LNCaP clone FGC (cell line): ENCODE measurements at places on chromosomes 12 and 14.

DNA sequence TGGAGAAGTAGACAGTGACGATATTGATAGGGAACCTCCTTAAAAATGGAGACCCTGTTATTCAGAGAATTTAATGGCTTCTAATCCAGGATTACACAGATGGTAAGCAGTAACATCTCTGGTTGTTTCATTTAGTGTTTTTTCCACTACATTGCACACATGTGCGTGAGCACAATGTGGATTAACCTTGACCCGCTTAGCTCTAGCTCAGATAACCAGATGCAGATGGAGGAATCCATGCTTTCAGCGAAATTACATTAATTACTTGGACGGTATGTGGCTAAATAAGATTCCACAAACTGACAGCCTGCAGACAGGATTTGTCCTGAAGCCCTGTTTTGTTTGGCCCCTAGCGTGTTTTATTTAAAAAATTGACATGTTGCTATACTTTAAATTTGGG lies 378.4 kb downstream of the CCDC91 start:
- no peak for DNase-seq

GRCh38 chr12:52006726-52007157 lies at the start of gene TAMALIN:
TSS of gene TAMALIN (plus strand) at chr12:52006946. CDS start at chr12:52007020, 74 bp downstream.
- no peak for DNase-seq

DNA sequence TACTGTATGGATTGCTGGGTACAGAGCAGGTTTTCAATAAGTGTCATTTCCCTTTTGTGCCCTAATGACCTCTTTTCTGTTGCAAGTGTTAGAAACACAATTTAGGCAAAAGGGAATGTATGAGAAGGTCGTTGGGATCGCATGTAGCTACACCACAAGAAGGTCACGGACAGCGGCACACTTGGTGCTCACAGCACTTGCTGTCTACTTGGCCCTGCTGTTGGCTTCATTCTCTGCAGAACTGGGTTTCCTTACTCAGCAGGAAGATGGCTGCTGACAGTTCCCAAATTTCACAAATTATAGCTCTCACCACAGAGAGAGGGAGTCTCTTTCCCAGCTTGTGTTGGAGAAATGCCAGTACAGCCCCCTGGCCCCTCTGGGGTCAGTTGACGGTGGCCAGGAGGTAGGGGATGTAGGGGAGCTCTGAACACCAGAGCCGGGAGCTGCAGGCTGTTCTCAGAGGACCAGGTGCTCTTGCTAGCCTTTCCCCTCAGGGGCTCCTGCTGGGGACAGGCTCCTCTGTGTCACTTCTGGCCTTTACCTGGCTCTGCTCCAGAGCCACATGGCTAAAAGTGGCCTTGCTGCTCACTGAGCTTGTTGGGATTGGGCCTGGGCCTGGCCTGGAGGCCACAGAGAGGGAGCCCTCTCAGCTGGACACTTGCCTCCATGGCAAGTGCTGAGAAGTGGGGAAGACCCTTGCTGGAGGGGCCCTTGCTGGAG lies 50.9 kb upstream of the BCL7A start:
- DNase-seq = no peak

GRCh38 chr12:3641428-3642018 lies 111.4 kb downstream of the CRACR2A start:
- no peak for DNase-seq

DNA sequence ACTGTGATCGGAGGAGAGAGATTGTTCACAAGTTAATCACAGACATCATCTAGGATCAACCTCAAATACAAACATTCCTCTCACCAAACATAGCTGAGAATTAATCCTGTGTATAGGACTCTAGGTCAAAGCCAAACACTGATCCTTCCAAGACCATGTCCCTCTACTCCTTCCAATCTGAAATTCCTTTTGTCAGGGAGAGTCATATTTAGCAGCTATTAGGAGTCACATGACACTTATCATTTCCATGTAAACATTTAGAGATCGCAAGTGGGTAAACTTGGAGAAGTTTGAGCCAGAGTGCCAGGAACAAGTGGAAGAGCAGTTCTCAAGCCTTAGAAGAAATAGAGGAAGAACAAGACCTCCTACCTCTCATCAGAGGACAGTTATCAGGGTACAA lies 13.5 kb downstream of the OR2AP1 start:
- DNase-seq = no peak

DNA sequence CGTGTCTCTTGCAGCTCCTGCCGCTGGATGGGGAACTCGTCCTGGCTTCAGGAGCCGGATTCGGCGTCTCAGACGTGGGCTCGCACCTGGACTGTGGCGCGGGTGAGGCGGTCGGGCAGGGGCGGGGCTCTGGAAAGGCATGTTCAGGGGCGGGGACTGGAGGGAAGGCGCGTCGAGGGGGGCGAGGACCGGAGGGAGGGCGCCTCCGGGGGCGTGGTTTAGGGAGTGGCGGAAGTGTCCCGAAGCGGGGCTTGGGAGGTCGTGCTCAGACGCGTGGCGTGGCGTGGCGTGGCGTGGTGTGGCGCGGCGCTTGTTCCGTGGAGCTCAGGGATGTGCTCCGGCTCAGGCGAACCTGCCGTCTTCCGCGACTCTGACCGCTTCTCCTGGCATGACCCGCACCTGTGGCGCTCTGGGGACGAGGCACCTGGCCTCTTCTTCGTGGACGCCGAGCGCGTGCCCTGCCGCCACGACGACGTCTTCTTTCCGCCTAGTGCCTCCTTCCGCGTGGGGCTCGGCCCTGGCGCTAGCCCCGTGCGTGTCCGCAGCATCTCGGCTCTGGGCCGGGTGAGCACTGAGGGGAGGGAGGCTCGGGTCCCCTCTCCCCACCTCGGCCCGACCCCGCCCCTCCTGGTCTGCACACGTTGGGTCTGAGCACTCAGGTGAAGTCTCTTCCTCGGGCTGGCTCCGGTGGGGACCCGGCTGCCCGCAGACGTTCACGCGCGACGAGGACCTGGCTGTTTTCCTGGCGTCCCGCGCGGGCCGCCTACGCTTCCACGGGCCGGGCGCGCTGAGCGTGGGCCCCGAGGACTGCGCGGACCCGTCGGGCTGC lies 6.2 kb downstream of the AMN start:
- DNase-seq = no peak

- no peak for DNase-seq
Observed at GRCh38 chr12:14952299-14952921, 9.0 kb downstream of the ARHGDIB start.

DNA sequence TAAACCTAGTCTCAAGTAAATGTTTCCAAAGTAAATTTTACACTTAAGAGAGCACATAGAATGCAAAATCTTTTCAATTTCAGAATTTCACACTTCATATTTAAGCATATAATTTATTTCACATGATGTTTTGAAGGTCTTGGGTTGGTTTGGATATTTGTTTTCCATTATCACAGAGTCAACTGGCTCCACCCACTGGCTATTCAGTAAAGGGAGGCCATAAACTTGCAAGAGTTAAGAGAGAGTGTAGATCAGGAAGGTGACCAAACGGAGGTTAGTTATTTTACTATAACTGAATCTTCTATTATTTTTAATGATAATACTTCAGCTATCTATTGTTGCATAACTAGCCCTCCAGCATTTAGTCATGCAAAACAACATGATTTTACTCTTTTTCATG lies 6.2 kb upstream of the CPNE8 start:
- no peak for DNase-seq

DNA sequence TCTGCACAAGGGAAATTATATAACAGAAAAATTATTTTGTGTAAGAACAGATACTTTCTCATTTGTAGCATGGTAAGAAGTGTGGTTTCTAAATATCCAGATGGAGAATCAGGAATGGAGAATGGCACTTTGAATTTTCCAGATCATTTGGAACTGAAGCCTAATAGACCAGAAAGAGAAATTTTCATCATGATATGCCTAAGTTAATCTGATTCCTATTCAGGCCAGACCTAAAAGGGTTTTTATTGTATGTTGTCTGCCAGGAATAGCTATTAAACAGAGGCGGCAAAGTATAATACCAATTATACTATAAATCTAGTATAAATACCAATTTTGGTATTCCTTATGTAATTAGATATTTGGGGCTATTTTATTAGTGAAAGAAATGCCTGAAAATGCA lies 382.7 kb upstream of the FAR2 start:
- DNase-seq = no peak

- DNase-seq = no peak
Observed at GRCh38 chr14:73887694-73888459, 1.2 kb downstream of the ZNF410 start.

DNA sequence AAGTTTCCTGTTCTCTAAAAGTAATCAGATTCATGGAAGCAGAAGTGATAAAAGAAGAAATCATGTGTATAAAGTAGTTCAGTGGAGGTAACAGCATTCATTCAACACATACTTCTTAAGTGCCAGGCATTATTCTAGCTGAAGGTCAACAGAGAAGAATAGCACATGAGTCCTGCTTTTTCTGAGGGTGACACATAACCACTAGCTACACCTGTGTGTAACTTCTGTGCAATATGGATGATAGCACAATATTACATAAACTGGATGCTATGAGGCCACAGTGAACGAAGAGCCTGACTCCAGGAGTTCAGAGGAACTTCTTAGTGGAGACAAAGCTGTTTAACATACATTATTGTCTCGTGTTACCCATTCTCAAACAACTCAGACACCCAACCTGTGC lies 114.3 kb upstream of the PCED1B start:
- no peak for DNase-seq

DNA sequence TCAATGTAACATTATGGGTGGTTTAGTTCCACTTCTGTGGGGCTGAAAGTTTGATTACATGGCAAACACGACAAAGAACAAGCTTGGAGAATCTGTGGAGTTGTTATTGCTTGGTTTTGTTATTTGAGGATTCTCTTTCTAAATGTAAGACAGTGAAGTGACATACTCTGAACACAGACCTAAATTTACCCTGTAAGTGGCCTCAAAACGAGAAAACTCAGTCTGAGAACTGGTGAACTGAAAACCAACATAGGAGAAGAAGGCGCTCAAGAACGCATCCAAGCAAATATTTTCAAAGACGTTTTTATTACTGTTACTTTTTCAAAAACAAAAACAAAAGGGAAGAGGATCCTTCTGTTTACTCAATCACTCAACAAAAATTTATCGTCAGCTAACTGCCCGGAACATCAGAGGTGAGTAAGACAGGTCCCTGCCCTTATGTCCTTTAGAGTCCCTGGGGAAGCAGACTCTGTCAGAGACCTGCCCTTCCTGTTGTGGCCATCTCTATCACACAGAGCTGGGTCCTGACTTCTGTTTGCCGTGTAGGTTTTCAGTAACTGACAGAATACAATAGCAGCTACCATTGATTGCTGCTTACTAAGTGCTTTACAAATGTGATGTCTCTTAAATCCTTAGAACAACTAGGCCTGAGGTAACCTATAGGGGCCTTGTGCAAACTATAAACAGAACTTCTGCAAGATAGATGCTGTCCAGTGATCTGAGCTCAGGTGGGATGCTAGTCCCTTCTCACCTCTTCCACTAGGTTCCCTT lies 79.3 kb upstream of the C12orf71 start:
- DNase-seq = no peak

DNA sequence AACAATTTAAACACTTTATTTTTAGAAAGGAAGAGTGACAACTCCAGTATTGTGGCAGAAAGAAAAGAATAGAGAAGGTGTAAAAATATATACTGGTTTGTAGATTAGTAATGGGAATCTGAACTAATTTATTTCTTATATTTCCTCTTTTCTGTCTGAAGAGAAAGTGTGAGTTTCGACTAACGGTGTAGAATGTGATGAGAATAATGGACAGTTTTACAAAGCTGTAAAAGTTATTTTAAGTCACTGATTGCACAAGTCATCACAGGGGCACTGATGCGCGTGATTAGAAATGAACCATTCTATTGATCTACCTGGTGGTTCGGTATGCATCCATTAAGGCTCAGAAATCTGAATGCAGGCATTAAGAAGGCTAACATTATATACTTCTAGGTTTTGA lies 158.5 kb upstream of the ATXN7L3B start:
- DNase-seq = no peak

- DNase-seq = no peak
Observed at GRCh38 chr12:78330131-78330530, 499.4 kb downstream of the NAV3 start.

- no peak for DNase-seq
Observed at GRCh38 chr12:52693261-52693660, 10.1 kb downstream of the KRT77 start.

DNA sequence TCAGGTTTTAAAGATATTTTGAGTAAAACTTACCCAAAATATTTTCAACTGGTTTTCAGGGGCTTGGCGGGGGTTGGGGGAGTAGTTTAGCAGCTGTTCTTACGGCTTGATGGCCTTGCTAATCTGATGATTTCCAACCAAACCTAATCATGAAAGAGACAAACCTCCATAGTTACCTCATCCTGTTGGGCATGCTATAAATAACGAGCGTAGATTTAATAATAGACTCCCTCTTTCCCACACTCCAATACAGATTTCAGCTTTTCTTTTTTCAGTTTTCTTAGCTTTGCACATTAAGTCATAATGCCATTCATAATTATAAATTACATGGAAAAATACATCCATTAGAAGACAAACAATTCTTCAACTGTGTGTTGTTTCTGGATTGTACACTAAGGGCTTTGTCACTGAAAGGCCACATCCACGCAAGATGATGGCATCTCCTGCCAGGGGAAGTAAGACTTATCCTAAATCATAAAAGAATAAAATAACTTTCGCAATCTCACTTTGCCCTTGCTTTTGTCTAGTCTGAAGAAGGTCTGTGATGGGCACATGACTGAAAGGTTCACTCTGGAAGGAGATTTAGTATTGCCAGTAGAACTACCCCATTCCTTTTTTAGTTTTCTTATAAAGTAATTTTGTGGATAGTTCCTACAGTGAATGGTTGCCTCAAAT lies 23.2 kb downstream of the ITPR2 start:
- no peak for DNase-seq

DNA sequence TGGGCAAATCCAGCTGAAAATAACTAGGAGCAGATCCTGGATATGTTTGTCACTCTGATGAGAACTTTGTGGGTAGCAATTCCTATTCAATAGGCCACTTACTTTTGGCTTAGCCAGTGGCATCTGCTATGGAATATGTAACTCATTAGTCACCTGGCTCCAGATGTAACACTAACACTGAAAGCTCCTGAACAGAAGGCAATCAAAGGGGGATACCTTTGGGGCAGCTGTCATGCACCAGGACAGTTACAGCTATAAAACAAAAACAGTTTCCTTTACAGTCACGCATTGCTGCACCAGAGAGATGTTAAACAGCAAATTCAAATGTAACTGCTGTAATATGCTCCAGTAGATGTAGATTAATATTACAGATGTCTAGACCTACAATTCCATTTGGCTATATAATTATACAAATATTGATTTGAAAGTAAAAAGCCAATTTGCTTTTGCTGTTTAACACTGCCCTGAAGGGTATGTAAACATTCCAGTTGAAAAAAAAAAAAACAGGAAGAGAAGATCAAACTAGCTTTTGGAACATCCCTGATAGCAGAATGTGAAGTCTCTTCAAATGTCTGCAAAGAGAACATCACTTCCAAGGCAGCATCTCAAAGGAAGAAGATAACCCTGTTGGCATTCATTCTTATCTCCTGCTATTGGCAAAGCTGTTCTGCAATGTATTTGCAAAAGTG lies 18.4 kb downstream of the RACGAP1 start:
- peak; percentile 38 for DNase-seq

DNA sequence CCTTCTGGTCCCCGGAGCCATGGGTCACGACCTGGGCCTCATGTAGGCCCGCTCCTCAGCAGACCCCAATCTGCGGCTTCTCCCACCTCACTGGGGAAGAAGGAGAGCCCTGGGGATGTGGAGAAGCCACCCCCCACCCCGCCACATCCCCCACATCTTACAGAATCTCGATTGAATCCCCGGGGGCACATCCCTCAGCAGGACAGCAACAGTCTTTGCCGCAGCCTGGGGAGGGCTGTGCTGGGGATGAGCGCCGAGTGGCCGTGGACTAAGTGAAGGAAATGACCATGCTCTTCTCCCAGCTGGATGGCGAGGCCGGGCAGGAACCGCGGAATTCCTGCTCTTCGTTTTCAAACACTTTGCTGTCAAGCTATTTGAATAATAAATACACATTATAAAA lies 169.0 kb upstream of the RTL1 start:
- DNase-seq = no peak

- peak; percentile 34 for DNase-seq
Observed at GRCh38 chr14:29486132-29486531, 441.5 kb downstream of the PRKD1 start.
